ENCODE measurements at places on chromosomes 12 and 14.

- DNase-seq: no peak
These were observed 109.7 kb upstream of the PRMT8 start for GRCh38 chr12:3381059-3382047.

DNA sequence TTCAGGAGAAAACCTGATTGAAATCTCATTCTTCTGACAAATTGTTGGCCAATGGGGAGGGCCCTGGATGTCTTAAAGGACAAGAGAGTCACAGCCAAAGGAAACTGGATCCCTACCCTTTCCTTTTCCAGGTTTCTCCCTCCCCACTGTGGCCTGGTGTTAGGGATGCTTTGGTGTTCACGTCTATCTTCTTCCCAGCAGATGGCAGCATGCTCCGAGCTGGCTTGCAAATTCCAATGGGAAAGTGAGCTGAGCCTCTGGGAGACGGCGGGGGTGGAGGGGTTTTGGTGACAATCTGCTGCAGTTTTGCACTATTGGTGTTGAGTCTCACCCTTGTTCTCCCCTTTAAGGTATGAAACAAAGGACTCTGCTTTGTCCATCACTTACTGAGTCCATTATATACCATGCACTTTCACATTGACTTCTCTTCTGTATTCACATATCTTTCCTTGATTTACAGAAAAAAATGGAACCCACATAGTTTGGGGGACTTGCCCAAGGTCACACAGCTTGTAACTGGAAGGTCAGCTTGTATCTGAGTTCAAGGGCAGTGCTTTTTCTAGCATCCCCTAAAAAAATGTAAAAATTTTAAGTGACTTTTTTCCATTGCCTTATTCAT is 39.3 kb downstream of the CCDC177 start:
- no peak for DNase-seq

DNA sequence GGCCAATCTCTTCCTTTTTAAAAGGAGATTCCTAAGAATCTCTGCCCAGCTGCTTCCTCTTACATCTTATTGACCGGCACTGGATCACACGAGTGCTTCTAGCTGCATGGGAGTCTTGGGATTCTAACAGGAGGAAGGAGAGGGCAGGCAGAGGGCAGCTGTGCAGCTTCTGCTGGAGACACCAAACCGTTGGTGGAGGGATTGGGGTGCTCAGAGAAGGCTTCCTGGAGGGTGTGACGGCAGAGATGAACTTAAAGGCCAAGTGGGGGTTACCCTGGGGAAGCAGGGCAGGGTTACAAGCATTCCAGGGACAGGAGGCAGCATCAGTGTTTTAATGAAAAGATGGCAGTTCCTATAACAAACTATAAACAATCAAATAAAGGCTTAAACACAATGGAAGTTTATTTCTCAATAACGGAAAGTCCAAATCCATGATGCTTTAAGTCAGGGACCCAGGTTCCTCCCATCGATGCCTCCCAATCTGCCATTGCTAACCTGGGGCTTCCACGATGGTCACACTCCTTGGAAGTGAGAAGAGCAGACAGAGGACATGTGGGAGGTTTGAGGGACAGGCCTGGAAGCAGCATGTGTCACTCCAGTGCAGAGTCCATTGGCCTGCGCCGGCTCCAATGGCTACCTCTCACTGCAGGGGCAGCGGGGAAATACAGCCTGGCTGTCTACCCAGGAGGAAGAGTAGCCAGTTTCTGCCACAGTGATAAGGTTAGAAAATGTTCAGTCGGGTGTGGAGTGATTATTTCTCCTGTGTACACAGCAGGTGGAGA is 53.1 kb upstream of the DDX11 start:
- no peak for DNase-seq

DNA sequence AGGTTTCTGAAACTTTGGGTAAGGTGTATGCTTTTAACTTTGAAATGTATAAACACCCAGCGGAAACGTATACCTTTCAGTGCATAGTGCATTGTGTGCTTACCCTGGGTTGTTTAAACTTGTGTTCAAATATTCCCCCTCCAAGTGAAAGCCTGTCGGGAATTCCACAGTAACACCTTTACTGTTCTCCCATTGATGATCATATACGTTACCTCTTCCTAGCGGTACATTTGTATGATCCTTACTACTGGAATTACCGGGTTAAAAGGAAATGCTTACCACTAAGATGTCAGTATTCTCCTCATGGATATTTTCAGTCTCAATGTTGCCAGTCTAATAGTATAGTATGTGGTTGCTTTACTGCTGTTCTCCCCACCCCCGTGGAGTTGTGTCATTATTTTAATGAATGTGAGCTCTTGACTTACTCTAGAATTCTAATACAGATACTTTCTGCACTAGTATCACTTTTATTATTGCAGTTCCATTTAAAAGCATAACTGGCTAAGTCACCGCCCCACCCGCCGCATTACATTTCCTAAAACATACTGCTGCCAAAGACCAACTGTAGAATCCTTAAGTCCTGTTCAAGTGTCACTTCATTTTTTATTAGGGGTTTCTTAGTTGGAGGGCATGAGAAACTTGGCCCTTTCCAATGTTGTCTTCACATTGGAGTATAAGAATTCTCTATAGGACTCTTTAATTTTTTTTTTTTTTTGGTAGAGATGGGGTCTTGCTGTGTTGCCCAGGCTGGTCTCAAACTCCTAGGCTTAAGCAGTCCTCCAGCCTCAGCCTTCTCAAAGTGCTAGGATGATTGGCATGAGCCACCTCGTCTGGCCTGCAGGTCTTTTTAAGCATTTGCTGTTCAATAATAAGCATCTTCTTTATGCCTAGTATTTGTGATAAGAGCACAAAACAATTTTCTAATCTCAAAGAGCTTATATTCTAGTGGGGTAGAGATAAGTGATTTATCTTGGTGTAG is 24.9 kb downstream of the NUDT4 start:
- no peak for DNase-seq

DNA sequence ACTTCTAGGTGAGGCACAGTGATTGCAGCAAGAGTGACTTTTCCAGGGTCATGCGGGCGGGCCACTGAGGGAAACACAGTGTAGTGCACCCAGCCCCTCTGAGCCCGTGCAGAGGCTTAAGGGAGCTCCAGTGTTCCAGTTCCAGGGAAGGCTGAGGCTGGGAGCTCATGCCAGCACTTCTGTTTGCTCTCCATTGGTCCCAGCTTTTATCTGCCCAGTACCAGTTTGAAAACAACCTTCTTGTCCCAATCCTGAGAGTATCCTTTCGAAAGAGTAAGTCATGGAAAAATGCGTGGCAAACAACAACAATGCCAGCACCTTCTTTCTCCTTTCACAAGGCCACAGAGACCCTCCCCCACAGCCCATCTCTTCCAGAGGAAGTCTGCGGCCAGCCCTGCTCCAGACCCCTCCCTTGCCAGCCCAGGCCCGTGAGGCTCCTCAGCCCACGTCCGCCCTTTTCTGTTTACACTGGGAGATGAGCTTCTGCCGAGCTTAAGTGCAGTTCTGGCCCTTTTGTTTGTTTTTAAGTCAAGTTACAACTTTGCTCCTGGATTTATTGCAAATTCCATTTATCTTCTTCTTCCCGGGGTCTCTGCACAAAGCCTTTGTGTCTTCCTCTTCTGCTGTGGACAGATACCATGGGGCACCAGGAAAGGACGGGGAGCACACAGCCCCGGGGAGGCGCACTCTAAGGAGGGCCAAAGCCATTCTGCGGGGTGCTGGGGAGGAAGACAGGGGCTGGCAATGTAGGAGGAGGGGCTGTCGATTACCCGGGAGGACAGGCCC is 185.6 kb downstream of the ZFP36L1 start:
- DNase-seq: no peak
